ENCODE measurements at places on chromosomes 11 and 22.

- DNase-seq, result no peak
Measured at GRCh38 chr11:113477321-113477720, 2.1 kb upstream of the DRD2 start.

- DNase-seq, result no peak
Measured at GRCh38 chr11:71324788-71325417, 72.5 kb upstream of the SHANK2 start.

DNA sequence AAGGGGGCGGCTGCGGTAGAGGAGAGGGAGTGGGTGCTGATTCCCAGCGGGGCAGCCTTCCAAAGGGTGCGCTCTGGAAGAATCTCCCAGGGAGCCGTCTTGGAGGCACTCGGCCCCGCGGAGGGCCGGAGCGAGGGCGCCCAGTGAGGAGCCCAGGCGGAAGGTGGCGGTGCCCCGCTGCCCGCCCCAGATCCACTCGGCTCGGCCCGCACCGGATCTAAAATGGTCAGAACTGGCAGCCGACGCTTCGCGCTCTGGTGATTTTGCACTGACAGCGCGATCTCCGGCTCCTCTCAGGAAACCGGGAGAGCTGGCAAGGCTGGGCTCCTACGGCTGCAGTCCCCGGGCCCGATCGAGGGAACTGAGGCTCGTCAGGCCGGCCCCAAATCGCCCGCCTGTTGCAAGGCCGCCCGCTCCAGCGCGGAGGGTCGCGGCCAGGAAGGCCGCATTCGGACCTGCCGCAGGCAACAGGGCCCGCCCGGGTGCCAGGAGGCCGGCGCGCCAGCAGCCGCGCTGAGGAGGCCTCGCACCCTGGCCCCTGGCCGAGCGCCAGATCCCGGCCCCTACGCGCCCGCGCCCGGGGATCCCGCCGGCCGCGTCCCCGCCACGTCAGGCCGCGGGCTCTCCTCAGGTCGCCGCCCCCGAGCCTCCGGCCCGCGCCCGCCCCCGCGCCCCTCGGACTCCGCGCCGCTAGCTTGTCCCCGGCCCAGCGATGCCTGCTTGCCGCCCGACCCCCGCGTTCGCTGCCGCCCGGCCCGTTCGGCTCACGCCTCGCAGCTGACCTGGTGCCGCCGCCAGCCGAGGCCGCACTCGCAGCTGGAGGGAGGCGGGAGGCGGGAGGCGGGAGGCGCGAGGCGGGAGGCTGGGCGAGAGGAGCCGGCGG is at the start of gene KLHL22:
TSS of gene KLHL22 (minus strand) at position 818 of the 883 bp plus-strand sequence. CDS start 6,584 bp downstream, outside the sequence.
- peak; percentile 16 for DNase-seq

DNA sequence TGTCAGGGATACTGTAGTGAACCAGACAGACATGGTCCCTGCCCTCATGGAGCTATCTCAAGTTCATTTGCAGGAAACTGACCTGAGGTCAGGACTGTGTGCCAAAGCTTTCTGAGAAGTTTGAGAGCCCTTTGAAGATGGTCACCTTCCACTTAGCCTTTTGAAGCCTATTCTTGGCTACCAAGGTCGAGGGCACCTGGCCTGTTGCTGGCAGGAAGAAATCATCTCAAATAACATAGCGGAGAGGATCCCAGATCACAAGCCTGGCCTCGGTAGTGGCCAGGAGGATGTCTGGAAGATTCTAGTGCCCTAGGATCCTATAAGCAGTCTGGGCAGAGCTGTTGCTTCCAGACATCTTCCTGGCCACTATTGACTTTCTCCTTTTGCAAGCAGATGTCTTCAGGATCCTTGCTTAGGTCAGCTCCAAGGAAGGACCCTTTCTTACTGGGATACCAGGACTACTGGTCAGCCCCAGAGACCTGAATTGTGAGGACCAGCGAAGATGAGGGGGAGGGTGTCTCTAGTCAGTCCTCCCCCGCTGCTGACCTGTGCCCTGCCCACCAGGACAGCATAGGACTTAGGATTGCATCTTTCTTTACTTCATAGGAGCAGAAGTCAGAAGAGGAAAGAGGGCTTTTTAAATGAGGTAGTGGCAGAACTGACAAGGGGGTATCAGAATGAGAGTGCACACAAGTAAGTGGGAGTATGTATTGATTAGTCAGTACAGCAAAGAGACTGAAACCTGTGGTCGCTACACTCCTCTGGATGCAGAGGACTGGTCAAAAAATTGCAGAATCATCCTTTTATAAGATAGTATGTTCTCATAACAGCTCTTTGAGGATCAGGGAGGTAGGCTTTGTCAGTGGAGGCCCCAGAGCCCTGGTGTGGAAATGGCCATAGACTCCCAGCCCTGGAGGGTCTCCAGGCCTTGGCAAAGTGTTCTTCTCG is 94.8 kb downstream of the TEAD1 start:
- DNase-seq, result no peak

DNA sequence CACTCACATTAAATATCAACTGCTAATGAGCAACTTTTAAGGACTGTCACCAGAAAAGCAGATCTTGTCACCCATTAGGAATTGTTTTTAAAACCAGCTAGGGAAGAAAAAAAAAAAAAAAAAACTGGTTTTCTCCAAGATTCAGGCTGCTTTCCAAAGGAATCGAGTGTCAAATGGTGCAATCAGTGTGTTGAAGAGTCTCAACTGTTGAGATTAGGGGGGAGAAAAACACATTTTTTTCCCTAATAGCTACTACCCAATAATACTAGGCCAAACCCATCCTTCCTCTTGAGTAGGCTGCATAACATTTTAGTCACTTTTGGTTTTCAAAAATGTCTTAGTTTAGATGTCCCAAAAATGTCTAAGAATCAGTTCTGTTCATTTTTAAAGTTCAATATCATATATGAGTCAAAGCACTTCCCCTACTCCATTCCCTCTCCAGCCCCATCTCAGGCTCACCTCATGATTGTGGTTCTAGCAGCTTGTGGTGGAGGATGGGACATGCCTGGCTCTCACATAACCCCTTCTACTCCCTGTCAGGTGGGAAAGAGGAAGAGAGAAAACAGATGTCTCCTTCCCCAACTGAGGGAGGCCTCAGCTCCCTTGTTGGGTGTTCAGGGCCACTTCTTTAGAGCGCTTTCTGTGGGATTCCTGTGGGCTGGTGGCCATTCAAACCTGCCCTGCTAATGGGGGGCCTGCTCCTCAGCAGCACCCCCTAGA is 193.6 kb downstream of the CWF19L2 start:
- DNase-seq, result no peak

DNA sequence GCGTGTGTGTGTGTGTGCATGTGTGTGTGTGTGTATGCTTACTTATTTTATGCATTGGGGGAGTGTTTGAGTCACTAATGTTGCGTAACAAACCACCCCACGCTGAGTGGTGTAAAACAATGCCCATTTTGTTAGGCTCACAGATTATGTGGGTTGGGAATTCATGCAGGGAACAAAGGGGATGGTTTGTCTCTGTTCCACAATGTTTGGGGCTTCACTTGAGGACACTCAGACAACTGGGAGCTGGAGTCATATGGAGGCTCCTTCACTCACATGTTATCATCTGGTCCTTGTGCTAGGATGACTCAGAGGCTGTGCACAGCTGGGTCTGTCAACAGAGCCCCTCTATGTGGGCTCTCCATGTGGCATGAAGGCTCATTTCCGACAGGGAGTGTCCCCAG is 51.3 kb upstream of the LARGE1 start:
- DNase-seq, result no peak

DNA sequence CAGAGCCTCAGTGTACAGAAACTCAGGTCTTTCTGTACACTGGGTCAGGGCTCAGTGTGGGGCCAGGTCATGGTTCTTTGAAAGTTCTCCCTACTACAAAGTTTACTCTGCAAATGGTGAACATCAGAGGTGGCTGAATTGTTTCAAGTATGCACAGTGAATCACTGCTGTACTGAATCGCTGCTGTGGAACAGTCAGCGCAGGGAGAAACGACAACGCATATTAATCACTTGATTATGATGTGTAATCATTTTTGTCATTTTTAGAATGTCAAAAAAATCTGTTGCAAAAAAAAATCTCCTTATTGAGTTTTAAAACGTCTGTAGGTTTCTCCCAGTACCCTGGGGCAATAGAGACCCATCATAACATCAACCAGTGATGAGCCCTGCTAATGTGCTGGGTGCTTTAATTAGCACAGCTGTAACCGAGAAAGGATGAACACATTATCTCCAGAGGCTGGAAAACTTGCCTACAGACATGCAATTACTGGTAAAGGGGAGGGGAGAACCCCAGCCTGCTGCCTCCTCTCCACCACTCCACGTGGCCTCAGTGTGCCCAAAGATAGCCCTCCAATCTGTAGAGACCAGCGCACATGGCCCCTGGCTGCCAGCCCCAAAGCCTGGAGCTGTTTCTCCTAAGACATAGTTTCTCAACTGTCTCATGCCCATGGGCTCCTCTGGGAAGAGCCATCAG is 12.8 kb downstream of the ARRB1 start:
- DNase-seq, result no peak

GRCh38 chr22:30251711-30252110 is 5.2 kb upstream of the LIF start:
- no peak for DNase-seq

DNA sequence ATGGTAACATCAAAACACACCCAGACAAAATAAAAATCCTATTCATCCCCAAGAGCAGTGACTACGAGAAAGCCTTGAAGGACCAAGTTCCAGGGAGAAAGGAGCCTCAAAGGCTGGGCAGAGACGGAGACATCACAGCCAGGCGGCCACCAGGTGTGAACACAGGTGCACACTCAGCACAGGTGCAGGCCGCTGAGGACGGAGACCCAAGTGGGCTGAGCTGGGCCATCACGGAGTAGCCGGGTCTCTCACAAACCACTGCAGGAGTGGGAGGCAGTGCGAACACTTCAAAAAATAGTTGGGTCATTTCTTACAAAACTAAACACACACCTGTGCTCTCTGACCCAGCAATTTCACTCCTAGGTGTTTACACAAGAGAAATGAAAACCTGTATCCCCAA is 72.6 kb downstream of the PHF21B start:
- DNase-seq, result no peak

DNA sequence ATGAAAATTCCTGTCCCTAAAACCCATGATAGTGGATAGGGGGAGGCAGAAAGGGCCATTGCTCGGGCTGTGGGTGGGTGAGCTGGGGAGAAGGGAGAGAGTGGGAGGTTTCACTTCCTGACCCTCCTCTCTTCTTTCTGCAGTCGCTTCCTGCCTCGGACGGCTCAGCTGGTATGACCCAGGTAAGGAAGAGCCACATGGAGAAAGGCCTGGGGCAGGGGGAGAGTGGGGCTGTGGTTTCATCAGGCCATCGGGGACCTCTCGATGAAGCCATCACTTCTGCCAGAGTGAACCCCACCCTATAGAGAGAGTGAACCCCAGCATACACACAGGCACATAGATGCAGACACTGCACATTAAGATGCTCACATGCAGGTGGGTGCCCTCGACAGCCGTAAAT is 12.6 kb downstream of the CD5 start:
- no peak for DNase-seq

DNA sequence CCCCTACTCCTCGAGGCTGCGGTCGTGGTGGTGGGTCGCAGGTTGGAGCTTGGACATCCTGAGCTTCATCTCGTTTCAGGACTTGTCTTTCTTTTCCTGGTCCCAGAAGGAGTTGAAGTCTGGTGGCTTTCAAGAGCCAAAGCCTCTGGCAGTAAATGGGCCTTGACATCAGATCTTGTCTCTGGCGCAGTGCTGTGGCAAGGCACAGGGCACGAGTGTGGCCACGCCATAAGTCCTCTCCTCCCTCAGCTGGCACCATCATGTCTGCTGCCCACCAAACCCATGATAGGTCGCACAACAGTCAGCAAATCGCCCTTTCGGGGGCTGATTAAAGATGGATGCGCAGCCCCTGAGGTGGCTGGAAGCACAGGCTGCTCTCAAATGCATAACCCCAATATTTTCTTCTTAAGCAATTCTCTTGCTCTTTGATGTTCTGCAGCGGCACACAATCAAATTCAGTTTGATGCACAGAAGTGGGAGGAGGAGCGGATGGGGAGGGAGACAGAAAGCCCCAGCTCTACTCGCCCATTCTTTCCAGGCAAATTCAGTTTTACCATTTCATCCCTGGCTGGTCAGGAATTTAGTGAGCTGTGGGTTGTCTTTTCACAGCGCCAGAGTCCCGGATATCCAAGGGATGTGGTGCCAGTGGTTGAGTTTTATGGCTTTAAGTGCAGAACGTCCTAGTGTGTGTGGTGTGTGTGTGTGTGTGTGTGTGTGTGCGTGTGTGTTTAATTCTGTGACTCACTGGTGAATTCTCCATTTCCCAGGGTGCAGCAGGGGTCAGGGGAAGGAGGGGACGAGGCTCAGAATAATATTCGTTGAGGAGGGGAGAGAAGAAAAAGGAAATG is 162.0 kb downstream of the DSCAML1 start:
- DNase-seq, result no peak

DNA sequence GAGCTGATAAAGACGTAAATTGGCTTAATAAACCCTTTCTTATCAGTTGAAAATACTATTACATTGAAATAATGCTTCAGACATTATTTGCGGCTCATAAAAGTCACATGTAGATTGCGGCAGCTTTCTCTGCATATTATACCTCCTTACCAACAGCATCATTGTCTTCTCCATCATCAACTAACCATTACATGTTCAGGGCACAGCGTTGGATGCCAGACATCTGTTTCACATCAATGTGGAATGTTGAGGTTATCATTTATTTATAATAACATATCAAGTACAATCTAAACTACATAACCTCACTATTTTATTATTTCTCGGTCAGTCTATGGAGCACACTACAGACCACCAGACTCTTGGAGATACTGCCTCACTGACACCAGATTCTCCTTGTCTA is 573.8 kb upstream of the FAT3 start:
- no peak for DNase-seq

- DNase-seq, result no peak
Measured at GRCh38 chr22:23357053-23357452, 176.7 kb downstream of the BCR start.

- no peak for DNase-seq
Measured at GRCh38 chr11:46071091-46071490, 50.2 kb downstream of the PHF21A start.

GRCh38 chr11:64127267-64128072 is 38.4 kb downstream of the MACROD1 start:
- no peak for DNase-seq

GRCh38 chr11:13260201-13260962 is 17.2 kb upstream of the BMAL1 start:
- no peak for DNase-seq

DNA sequence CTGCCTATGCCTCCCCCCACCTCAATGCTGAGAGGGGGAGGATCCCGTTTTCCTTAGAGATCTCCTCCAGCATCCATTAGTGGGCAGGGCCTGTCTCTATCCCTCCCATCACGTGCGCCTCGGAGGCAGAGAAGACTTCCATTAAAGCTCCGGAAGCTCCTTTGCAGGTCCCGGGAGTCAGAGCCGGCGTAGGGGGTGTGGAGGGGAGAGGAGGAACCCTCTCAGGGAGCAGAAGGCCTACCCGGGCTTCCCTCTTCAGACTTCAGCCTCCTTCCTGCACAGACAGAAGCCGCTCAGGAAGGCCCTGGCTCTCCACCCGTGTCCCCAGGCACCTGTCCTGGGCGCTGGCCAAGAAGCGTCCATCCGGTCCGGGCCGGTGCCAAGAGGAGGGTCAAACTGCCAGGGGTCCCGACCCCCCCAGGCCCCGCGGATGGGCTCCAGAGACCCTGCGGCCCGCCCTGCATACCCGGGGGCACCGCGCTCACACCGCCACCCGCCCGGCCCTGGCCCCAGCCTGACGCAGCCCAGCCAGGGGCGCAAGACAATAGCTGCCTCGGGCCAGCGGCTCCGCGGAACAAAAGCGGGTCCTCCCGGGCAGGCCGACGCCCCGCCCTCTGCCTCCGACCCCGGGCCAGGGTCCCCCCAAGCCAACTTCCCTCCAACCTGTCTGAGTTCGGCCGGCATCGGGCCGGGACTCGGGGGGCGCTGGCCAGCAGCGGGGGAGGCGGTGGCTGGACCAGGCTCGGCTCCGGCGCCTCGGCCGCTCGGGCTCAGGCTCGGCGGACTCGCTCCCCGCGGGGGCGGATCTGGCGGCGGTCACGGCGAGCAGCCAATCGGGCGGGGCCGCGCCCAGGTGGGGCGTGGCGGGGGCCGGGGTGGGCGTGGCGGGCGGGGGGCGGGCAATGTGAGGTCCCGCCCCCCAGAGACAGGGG is 29.9 kb downstream of the ARVCF start:
- DNase-seq, result peak; percentile 21

Data from stimulated activated CD4-positive, alpha-beta T cell treated with anti-CD3 and anti-CD28 coated beads, TNF-alpha, amount 100 ng/mL, for 4 hours (primary cell).